ENCODE measurements at places on chromosomes 1 and 21. TPM values are rescaled to one million over a fixed set of nuclear protein-coding genes. Genes with fewer than 3 reads are reported as not detected.
A peak's percentile ranks its signal among the peaks of the same experiment; 100 is the strongest.

The MFSD2A gene
- 30.3 TPM for total RNA-seq

The MYOG gene
- total RNA-seq, result not detected

The AMY1A gene
- total RNA-seq, result not detected

DNA sequence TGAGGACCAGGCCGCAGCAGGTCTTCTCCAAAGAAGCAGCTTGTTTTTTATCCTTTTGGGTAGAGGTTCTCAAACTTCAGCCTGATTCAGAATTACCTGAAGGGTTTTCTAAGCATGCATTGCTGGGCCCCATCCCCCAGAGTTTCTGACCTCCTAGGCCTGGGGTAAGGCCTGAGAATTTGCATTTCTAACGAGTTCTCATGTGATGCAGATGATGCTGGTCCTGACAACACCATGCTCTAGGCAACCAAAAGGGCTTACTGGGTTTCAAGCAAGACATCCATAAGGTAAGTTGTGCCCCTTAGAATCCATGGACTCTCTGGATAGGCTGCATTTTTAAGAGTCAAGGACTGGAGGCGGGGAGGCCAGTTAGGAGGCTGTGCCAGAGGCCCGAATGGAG is 295.1 kb downstream of the HHIPL2 start:
- DNase-seq, result no peak

DNA sequence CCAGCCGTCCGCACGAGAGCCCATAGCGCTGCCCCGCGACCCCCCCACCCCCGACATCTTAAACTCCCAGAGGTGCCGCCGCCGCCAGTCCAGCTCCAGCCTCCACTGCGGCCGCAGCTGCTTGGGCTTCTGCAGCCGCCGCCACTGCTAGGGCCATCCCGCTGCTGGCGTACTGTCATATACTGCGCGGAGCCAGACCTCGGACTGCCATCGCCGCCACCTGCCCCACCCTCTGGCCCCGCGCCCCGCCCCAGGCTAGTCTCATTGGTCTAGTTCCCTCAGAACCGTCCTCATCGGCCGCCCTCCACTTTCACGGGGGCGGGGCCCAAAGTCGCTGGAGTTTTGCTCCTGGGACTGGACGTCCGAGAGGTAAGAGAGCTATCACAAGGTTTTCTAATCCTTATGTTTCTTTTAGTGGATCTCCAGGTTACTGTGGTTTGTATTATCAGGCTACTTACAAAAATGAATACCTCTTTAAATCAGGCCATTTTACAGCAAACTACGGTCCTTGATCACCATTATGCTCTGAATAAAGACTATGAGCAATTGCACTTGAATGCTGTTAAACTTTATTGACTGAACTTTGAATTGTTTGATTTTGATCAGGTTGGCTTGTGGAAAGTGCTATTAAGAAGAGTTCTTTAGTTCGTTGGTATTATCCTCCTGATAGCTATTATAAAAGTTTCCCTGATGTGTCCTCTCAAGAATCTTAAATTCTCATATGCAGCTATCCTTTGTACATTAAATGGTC is 2.8 kb upstream of the CD1D start:
- DNase-seq, result peak; percentile 70

GRCh38 chr1:20726118-20726911 is 6.2 kb downstream of the SH2D5 start:
- DNase-seq, result no peak

DNA sequence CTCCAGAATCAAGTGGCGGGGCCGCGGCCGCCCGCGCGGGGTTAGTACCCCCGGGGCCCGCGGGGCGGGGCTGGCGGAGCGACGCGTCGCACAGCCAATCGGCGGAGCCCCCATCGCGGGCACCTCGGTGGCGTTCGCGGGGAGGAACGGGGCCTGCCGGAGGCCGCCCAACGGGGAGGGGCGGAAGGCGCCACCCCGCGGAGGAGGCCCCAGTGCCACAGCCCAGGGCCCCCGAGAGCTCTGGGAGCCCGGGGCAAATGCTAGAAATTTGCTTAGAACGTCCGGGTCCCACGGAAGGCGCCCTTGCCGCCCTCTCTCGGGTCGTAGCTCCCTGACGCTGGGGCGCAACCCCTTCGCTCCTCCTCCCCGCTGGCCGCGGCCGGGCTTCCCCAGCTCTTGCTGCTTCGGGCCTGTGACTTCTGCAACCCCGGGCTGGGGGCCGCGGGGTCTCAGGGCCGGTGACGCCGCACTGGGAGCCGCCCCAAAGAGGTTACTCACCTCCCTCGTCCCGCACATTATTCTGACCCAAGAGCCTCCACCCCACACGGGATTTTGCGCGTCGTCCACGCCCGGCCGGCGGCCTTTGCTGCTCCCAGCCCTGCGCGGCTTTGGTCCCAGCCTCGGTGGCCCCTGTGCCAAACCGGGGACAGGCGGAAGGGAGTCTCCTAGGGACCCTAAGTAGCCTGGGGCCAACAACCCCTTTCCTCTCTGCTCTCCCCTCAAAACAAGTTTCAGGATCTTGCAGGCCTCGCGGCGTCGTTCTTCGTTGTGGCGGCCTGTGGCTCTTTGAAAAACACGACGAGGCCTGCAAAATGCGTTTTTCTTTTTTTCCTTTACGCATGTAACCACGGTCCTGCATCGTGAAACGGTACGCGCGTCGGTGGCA is at the start of gene RUNX3:
Gene RUNX3, minus strand, starts transcription at position 17 of the 886 bp plus-strand sequence. CDS start 408 bp downstream, outside the sequence.
- DNase-seq, result peak; percentile 94
